ENCODE measurements at places on chromosomes 1 and 21.
A peak's percentile ranks its signal among the peaks of the same experiment; 100 is the strongest.

GRCh38 chr1:89953131-89953626 is 41.7 kb upstream of the ZNF326 start:
- DNase-seq, result no peak

GRCh38 chr1:36187800-36188593 is 32.0 kb downstream of the MAP7D1 start:
- DNase-seq, result no peak

DNA sequence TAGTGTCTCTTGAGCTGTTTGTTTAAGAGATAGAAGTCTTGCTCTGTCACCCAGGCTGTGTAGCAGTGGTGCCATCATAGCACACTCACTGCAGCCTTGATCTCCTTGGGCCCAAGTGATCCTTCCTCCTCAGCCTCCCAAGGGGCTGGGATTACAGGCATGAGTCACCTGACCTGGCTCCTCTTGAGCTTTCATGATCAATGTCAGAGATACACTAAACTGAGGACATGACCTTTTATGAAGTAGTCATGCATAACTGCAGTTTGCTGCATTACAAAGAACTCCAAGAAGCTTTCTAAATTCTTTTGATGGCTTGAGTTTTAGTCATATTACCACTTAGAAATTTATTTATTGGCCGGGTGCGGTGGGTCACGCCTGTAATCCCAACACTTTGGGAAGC is 77.7 kb downstream of the CC2D1B start:
- DNase-seq, result no peak

DNA sequence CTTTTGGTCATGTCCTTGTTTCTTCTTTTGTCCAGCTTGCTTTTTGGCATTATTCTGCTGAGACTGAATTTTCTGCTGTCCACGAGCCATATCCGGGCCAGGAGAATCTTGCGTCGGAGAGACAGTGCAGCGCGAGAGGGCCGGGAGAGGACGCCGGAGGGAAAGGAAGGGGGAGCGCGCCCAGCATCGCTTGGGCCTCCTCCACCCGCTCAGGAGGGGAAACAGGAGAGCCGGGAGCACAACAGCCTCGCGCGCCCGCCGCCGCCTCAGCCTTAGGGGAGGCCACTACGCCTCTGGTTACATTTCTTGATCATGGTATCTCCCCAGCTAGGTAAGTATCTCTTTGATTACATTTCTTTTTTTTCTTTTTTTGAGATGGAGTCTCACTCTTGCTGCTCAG is 7.4 kb upstream of the DEGS1 start:
- DNase-seq, result no peak

- DNase-seq, result no peak
Observed at GRCh38 chr21:26505211-26505610, 67.9 kb downstream of the CYYR1 start.

DNA sequence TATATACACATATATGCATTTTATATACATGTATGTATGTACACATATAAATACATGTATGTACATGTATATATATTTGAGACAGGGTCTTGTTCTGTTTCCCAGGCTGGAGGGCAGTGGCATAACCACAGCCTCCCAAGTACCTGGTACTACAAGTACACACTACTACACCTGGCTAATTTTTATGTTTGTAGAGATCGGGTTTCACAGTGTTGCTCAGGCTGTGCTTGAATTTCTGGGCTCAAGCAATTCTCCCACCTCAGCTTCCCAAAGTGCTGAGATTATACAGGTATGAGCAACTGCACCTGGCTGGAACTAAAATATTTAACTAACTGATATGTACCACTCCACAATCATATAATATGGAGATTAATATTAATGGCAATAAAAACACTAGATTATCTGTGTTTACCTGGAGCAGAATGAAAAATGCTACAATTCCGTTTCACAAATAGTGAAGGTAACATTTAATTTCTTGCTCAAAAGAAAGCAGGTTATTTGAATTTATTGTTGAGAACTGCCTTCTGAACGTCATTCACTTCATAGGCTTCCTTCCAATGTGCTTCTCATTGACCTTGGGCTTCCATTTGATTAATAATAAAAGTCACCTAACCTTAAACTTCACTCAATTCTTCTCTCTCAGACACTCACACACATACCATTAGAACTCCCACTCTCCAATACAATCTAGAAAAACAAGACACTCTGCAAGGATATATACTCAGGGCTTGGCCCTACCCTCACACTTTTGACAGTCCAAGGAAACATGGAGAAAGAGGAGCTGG is 57.0 kb downstream of the PTGER3 start:
- peak; percentile 51 for DNase-seq

- no peak for DNase-seq
Observed at GRCh38 chr1:101314244-101314643, 77.4 kb downstream of the S1PR1 start.

DNA sequence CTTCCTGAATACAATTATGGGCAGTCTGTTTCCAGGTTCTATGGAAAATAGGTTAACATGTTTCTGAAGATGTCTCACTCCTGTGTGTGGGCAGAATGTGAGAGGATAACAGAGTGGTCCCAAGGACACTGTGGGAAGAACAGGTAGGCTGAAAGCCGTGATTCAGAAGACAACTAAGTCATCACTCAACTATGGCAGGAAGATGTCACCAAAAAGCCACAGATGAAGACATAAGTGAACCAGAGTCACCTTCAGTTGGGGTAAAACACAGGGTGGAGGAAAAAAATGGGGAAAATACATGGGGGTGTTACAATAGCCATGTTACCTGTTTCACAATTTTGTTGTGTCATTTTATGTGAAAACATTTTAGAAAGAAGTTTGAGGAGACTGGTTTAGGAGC is 75.1 kb downstream of the UCHL5 start:
- DNase-seq, result no peak

DNA sequence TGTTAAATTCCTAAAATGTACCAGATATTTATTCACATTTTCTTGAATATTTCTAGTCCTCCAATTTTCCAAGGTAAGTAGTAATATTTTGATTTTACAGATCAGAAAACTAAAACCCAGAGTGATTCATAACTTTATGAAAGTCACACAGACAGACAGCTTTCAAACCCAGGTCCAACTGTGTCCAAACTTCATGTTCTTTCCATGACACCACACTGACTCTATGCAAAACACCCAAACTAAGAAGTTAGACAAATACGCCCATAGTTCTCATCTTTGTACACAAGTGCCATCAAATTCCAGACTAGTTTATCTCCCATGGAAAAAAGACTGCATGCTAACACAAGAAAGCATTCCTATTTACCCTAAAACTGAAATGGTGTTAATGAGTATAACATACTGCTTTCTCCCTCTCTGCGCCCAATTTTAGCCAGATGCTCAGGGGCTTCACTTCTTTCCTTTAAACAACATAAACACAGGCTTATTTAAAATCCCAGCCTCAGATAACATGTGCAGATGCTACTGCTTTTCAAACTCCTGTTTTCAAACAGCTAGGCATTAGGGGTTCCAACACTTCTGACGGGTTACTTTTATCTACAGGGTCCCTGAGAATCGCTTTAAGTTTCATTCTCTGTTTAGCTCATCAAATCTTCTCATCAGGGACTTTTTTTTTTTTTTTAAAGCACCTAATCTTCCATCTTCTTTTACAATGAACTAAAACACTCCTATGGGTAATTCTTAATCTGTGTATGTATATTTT is 44.6 kb downstream of the WASF2 start:
- no peak for DNase-seq

DNA sequence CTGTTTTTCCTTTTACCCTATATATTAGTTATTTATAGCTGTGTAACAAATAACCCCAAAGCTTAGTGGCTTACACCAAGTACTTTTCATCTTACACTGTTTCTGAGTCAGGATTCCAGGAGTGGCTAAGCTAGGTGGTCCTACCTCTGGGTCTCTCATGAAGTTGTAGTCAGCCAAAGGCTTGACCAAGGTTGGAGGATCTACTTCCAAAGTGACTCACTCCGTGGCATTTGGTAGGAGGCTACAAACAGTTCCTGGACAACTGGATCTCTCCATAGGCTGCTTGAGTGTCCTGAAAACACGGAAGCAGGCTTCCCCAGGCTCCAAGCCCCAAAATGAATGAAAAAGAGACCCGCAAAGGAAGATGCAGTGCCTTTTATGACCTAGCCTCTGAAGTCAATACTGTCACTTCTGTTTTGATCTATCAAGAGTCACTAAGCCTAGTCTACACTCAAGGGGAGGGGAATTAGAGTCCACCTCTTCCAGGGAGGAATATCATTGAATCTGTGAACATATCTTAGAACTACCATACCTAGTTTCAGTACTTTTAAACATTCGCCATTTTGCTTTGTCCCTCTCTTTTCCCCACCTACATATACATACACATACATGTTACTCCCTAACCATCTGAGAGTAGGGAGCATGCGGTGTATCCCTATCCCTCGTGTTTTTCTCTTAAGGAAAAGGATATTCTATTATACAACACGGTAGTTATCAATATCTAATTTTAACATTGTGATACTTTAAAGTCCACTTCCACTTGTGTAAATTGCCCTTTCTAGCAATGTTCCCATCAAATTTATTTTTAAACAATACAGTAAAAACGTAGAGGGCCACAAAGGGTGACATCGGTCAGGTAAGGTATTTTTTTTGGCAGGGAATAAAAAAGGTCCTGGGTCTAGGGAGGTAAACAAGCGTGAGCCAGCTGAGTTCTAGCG is 67.2 kb downstream of the SLC35A3 start:
- DNase-seq, result no peak

DNA sequence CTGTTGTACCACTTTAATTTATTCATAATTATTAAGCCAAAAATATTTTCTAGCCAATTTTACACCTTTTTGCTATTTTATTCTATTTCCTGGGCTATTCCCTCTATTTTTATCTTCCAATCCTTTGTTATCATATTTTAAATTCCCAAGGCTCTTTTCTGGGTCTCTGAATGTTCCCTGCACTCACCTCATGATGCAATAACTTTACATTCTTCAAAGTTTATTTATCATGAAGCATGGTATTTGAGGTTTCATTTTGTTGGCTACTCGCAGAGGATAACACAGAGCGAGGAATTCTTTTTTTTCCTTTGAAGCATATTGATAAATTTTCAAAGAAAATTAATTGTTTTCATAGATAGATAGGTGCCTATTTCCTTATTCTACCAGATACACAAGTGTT is 489.8 kb upstream of the TMPRSS15 start:
- DNase-seq, result no peak

DNA sequence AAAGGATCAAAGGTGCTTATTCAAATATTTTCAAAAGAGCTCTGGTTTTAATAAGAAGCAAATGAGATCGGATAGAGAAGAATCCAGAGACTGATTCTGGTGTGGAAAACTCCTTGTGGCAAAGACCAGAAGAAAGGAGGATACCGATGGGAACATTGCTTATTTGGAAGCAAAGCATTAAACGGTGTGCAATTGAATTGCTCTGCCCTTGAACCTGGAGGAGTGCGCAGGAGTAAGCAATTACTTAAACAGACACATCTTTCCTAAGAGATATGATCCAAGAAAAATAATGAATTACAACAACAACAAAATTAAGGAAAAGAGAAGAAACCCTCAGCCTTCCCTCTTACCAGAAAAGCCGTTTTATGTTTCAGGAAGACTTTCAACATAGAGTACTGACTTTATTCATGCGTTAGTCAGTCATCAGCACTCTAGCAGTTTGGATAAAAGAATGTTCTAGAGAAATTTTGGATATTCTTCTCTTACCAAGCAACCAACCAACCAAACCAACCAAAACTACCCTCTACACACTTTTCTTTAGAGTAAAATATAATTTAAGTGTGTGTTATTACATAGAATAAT is 191.7 kb downstream of the NTMT2 start:
- DNase-seq, result no peak

- no peak for DNase-seq
Observed at GRCh38 chr1:192477630-192478029, 97.9 kb upstream of the RGS1 start.

DNA sequence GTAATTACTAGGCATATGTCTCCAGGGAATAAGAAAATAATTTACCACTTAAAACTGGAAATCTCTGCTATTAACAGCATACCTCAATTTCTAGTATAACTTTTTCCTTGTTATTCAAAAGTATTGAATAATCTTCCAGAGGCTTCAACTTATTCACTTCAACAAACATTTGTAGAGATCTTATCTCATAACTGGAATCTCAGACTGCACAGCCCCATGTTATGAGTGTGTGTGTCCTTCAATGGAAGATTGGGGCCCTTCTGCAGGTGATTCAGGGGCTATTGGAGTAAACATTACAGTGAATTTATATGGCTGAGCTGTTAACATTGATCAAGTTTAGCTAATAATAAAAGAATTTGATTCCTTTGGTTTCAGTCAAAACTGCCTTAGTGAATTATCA is 946.1 kb downstream of the TTLL7 start:
- DNase-seq, result no peak

DNA sequence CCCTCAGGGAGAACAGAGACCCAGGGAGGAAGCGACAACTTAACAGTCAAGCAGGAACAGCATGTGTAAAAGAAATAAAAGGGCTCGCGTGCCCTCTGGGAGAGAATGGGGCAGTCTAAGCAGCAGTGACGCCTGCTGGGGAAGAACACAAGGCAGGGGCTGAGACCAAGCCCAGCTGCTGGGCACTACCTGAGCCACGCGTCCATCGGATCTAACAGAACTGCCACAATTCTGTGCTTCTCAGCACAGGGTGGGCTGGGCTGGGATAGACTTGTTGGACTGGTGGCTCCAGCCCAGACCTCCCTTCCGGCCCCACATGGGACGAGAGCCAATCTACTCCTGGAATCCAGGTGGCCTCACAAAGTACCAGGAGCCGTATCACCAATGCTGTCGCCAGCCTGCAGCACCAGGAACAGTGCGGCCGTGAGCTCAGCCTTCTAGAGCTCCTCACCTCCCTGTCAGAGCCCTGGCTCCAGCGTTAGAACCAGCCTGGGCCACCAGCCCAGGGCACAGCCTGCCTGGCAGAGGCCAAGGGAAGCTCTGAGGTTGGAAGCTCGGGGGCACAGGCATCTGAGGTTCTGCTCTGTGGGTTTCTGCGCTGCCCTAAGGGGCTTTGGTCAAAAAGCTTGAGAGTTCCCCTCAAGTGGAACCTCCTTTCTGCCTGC is 7.4 kb downstream of the LRRC47 start:
- DNase-seq, result no peak

DNA sequence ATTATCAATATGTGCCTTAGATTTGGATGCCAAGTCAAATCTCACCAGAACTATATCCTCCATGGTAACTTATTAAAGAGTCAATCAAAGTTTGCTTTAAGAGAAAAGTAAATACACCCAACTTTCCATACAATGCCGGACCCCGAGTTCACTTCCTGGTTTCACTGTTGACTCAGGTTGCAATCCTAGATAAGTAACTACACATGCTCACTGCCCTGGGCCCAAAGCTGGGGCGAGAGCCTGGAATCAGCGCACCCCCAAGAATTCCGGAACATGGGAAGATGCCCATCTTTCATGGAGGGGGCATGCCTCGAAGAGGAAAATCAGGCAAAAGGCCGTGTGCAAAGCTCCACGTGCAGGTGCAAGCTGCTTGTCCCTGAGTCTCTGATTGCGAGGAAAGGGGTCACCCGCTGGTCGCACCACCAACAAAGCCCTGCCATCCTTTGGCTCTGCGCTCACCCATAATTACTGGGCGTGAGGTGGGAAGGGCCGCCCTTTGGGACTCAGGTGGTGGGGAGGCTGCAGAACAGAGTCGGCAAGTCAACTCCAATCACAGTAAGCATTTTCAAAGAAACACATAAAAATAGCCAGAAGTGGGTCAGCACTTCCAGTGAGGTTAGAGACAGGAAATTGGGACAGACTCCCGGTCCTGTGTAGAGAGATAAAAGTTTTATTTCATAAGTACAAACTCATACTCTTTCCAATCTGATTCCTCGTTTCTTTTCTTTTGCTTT is 167.7 kb downstream of the TOMM20 start:
- no peak for DNase-seq

GRCh38 chr1:239061770-239062169 is 324.6 kb upstream of the CHRM3 start:
- no peak for DNase-seq

GRCh38 chr1:42214447-42214871 is 49.9 kb upstream of the GUCA2A start:
- DNase-seq, result no peak

- DNase-seq, result no peak
Observed at GRCh38 chr1:171953835-171954234, 112.5 kb downstream of the DNM3 start.

Data from NCI-H1436 treated with DMSO at 0.1 percent for 48 hours (cell line).